ENCODE measurements at places on chromosomes 12 and 14.

DNA sequence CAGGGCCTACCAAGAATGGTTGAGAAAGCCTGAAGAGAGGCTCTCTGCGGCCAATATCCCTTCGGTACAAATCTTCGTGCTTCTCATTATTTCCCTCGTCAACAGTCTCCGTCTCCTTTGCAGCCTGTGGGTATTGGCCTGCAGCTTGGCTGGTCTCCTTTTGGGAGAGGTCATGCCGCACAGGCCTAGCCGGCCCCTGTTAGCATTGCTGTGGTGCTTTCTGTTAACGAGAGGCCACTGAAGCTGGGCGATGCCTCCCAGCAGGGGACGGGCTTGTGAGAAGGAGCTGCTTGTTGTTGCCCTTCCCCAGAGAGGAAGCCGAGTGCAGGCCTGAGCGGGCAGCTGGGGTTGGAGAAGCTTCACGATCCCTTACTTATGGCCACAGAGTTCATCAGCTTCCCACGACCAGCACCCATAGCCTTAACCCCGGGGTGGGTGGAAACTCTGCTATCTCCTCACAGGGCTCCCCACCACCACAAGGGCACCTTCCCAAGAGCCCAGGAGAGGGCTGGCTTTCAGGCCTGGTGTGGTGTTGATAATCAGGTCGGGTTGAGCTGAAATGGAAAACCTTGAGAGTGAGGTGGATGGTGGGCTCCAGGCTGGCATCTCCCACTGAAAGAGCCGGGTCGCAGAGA is 228.6 kb downstream of the ZFP36L1 start:
- no peak for DNase-seq

- no peak for DNase-seq
Observed at GRCh38 chr12:81440001-81440400, 319.1 kb downstream of the PPFIA2 start.

DNA sequence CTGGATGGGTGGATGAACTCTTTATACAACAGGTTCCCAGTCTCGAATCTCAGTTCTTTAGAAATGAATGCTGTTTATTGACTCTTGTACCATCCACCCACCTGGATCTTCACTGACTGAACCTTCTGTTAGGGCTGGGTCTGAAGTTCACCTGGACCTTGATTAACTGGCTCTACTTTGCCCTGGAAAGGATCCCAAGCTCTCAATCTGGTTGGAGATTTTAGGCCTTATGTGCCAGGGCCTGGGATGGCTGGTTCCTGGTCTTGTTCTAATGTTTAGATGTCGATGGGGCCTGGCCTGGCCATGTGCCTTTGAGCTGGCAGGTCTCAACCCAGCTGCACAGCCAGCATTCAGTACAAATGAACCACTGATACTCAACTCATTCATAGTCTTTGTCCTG is 76.5 kb upstream of the MED13L start:
- DNase-seq = no peak

DNA sequence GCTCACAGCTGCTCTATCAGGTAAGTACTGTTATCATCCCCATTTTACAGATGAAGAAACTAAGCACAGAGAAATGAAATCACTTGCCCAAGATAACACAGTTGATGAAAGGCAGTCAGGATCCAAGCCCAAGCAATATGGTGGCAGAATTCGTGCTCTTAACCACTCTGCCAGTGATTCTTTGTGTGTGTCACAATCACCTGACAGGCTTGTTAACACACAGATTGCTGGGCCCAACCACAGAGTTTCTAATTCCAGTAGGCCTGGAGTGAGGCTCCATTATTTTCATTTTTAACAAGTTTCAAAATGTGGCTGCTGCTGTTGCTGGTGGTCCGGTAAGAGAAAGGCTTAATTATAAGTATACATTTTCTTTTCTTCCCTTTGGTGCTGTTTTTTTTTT is 134.2 kb downstream of the TGFB3 start:
- DNase-seq = no peak

DNA sequence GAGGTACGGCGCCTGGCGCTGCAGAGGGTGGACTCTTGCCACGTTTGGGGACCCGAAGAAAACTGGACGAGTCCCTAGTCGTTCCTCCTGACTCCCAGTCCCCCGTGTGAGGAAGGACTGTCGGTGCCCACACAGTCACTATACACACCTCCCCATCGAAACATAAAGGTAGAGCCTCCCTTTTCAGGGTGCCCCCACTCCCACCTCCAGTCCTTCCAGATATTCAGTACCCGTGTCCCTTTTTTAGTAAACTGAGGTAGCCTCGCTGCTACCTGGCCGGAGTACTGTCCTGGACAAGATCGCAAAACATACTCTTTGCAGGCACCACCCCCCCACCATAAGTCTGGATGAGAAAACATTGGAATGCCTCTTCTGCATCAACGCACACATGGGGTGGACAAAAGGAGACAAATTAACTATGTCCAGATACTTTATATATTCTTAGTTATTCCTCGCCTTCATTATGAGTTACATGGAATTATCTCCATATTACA is 610 bp upstream of the KMT2D start:
- no peak for DNase-seq

GRCh38 chr14:68279777-68280233 is 460.2 kb downstream of the RAD51B start:
- no peak for DNase-seq

GRCh38 chr12:80222261-80222660 is 122.9 kb downstream of the OTOGL start:
- no peak for DNase-seq

DNA sequence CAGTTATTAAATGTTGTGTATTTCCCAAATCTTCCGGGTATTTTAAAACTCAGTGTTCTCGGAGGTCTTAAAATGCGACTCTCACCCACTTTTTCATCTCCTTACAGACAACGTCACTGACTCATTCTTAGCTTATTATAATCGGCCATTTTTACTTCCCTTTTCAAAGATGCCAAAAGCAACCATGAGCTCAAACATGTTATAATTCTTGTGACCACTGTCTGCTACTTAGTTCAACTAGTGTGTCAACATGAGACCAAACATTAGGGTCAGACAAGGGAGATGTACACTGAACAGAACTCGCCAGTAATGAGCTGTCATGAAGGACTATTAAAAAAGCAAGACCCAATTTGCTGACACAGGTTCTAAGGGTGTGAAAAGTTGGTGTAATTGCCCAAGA is 4.2 kb upstream of the GRIP1 start:
- no peak for DNase-seq
